ENCODE measurements at places on chromosomes 11 and 22. TPM values are rescaled to one million over a fixed set of nuclear protein-coding genes. Genes with fewer than 3 reads are reported as not detected.

TRPC6 gene
- total RNA-seq: 77.3 TPM

PTPN5 gene
- total RNA-seq: 4.1 TPM

GRCh38 chr11:29018631-29019030 is 910.4 kb downstream of the METTL15 start:
- no peak overlapping the region for H3K4me3 ChIP-seq
- no peaks in the 10 kb centered on the region for H3K4me1 ChIP-seq
- no peaks in the 10 kb centered on the region for H3K27me3 ChIP-seq
- no peak for DNase-seq
- no peaks in the 10 kb centered on the region for H3K36me3 ChIP-seq

DNA sequence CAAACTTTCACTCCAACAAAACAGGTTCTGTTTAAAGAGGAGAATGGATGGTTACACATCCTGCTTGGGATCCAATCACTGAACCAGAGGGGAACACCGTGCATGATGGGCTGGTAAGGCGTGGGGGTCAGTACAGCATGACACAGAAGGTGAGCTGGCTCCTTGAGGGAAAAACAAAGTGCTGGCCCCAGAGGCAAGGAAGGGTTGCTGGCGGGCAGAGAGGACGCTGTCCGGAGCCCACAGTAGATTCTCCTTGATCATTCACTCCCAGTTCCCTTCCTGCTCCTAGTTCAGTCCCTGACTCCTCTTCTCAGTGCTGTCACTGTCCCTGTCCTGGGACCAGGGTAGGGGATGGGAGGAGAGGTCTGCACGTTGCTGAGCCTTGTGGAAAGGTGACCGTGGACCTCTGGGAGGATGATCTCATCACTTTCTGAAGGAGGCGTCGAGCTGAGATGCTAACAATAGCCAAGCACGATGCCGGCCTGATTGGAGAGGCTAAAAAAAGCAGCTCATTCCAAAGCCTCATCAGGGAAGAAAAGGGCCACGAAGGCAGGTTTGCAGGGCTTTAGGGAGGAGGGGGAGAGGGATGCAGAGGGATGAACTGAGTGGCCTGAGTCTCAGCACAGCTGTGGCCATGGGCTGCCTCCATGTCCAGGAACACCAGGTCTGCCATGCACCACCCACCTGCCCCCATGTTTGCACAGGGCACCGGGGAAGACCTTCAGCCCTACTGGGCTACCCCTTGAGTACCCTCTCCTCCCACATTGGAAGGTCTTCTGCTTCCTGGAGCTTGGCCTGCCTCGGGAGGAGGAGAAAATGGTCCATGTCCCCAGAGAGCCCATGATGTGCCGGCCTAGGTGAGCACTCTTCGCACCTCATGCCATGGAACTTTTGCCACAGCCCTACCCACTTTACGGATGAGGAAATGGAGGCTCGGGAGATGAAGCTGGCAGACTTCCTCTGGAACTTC is 72.7 kb upstream of the RTL6 start:
- peaks cover 11% of the 10 kb centered on the region for H3K4me1 ChIP-seq
- H3K27me3 ChIP-seq: no peaks in the 10 kb centered on the region
- DNase-seq: no peak
- no peaks in the 10 kb centered on the region for H3K36me3 ChIP-seq
- no peak overlapping the region for H3K4me3 ChIP-seq

- no peak overlapping the region for H3K27ac ChIP-seq
- H3K27me3 ChIP-seq: no peaks in the 10 kb centered on the region
- no peak overlapping the region for H3K4me3 ChIP-seq
- DNase-seq: no peak
- peaks cover 64% of the 10 kb centered on the region for H3K36me3 ChIP-seq
Observed at GRCh38 chr11:47573321-47573720, 5.4 kb downstream of the KBTBD4 start.

POU2AF1 gene
- 0.17 TPM for total RNA-seq

SERPING1 gene
- total RNA-seq: 585 TPM

FOLR3 gene
- not detected for total RNA-seq

- no peaks in the 10 kb centered on the region for H3K36me3 ChIP-seq
- DNase-seq: no peak
- H3K27me3 ChIP-seq: no peaks in the 10 kb centered on the region
- no peak overlapping the region for H3K4me3 ChIP-seq
- H3K4me1 ChIP-seq: no peaks in the 10 kb centered on the region
- H3K27ac ChIP-seq: no peak overlapping the region
Observed at GRCh38 chr11:103987629-103988594, 48.5 kb upstream of the DDI1 start.

TRIM6 gene
- total RNA-seq: 2.5 TPM

Measured in esophagus muscularis mucosa (tissue), 4 donors.